ENCODE measurements at places on chromosomes 12 and 14. TPM values are rescaled to one million over a fixed set of nuclear protein-coding genes. Genes with fewer than 3 reads are reported as not detected.

Gene RTL1
- not detected for total RNA-seq

Gene RND1
- 1.1 TPM for total RNA-seq

Gene GDF3
- not detected for total RNA-seq

GRCh38 chr12:52848661-52849255, at the start of gene KRT78:
Gene KRT78, minus strand, starts transcription at chr12:52848994. Its CDS starts 64 bp downstream, at chr12:52848930.
- H3K27ac ChIP-seq: no peak within 1 kb of the TSS
- H3K4me3 ChIP-seq: no peak within 1 kb of the TSS
- no peaks in the 10 kb centered on the region for H3K36me3 ChIP-seq
- DNase-seq: no peak

Gene MIPOL1
- total RNA-seq: 48.8 TPM

Gene BRMS1L
- 7.5 TPM for total RNA-seq

Gene IGFBP6
- total RNA-seq: 169 TPM

Gene ZNF10
- total RNA-seq: 12.8 TPM

Measured in breast epithelium (tissue), 4 donors.